ENCODE measurements at places on chromosomes 16 and 17. TPM values are rescaled to one million over a fixed set of nuclear protein-coding genes. Genes with fewer than 3 reads are reported as not detected.

MPP3 gene
- 21.2 TPM for total RNA-seq

DNA sequence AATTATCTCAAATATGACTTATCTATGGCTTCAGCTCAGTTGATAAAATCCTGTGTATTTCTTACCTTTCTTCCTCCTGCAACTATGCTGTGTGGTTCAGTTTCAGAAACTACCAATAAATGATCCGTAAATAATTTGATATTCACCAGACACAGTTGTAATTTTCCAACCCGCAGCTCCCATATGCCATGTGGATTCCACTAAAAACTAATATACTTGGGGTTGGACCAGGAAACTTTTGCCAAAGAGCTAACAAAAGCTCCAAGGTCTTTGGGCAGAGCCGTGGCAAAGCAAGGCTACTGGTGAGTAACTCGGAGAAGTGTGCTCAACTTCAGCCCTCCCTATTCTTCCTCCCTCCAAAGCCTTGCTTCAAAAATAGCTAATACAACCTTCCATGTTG lies 2.3 kb upstream of the CHST6 start:
- H3K27me3 ChIP-seq = no peaks in the 10 kb centered on the region
- no peak overlapping the region for H3K4me3 ChIP-seq
- peaks cover 12% of the 10 kb centered on the region for H3K4me1 ChIP-seq

SLC5A2 gene
- total RNA-seq = not detected

- H3K4me1 ChIP-seq = no peaks in the 10 kb centered on the region
- no peak overlapping the region for H3K27ac ChIP-seq
- no peak overlapping the region for H3K4me3 ChIP-seq
- no peak for DNase-seq
These were observed 40.8 kb upstream of the MEAK7 start for GRCh38 chr16:84545114-84545737.

DNA sequence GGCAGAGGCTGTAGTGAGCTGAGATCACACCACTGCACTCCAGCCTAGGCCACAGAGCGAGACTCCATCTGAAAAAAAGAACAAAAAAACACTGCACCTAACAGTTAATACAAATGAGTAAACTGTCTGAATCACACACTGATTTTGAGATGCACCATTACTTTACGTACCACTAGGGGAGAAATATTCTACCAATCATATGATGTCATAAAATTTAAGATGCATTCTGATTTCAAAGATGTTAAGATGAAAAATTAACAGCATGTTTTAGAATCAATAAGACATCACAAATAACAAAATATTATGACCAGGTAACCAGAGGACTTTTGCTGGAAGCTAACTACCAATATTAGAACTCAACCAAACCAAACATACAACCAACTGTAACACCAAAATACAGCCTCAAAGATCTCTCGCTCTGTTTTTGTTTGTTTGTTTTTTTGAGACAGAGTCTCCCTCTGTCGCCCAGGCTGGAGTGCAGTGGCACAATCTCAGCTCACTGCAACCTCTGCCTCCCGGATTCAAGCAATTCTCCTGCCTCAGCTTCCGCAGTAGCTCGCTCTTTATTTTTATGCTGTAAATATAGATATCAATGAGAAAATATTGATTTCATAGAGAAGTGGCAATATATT lies 31.6 kb downstream of the GLG1 start:
- no peak overlapping the region for H3K27ac ChIP-seq
- H3K36me3 ChIP-seq = no peaks in the 10 kb centered on the region
- no peaks in the 10 kb centered on the region for H3K4me1 ChIP-seq
- no peak for DNase-seq
- no peaks in the 10 kb centered on the region for H3K27me3 ChIP-seq

DNA sequence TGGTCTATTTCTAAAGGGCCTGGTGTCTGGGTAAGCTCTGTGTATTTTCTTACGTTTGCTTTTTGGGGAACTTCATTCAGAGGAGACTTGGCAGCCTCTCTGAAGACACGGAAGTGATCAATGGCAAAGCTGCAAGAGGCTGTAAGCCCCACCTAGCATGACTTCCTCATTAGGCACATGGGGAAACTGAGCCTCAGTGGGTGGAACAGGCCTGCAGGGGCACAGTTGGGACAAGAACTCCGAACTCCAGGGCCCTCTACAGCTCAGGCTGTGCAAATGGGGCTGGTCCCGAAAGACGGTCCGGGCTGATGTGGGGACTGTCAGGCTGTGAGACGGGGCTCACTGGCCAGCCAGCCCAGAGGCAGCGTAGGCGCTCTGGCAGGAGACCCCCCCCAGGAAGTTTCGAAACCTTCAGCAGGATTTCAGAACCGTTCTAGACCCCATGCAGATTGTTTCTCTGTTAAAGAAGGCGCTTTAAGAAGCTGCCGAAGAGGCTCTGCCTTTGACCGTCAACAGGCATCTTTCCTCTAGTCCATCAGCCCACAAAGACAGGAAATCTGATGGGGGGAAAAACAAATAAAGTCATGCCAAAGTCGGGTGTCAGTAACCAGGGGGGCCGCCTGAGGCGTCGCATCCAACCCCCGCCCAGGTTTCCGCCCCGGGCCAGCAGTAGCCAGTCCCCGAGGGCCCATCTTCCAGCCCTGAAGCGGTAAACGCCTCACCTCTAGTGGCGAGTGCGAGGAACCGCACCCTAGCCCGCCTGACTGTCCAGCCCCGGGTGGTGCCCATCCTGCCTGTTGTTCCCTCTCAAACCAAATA lies 79.8 kb upstream of the TBC1D3K start:
- H3K27ac ChIP-seq = no peak overlapping the region
- no peak overlapping the region for H3K4me3 ChIP-seq
- H3K36me3 ChIP-seq = no peaks in the 10 kb centered on the region
- no peaks in the 10 kb centered on the region for H3K4me1 ChIP-seq
- H3K27me3 ChIP-seq = no peaks in the 10 kb centered on the region

GRCh38 chr17:27157297-27157696 lies 136.6 kb upstream of the WSB1 start:
- H3K27ac ChIP-seq = no peak overlapping the region
- no peak overlapping the region for H3K4me3 ChIP-seq
- no peaks in the 10 kb centered on the region for H3K27me3 ChIP-seq
- no peaks in the 10 kb centered on the region for H3K36me3 ChIP-seq
- no peak for DNase-seq

GRCh38 chr17:55768936-55769624 lies 18.2 kb downstream of the PCTP start:
- no peak overlapping the region for H3K27ac ChIP-seq
- no peaks in the 10 kb centered on the region for H3K4me1 ChIP-seq
- no peak for DNase-seq
- H3K4me3 ChIP-seq = no peak overlapping the region
- H3K27me3 ChIP-seq = no peaks in the 10 kb centered on the region

DNA sequence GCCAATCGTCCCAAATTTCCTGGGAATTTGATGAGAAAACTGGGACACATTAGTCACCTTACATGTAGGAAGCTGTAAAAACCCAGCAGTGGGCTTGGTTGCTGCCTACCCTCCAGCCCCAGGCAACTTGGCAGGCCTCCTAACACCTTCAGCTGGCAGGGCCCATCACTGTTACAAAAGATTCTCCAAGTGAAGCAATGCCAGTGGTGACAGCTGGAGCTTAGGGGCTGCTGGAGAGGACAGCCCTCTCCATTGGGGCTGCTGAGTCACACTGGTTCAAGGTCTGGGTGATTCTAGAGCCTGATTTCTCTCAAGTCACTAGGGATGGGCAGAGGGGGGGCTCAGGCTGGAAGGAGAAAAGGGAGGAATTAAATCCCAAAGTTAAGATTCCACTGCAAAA lies 180.6 kb downstream of the COPRS start:
- DNase-seq = no peak
- no peak overlapping the region for H3K4me3 ChIP-seq
- H3K27ac ChIP-seq = no peak overlapping the region
- H3K4me1 ChIP-seq = no peaks in the 10 kb centered on the region

- peak; percentile 44 for DNase-seq
- no peaks in the 10 kb centered on the region for H3K27me3 ChIP-seq
- H3K4me1 ChIP-seq = peaks cover 6% of the 10 kb centered on the region
- peak overlapping the region; percentile 96 for H3K27ac ChIP-seq
- H3K4me3 ChIP-seq = peak overlapping the region; percentile 92
These were observed 970 bp downstream of the EPN2 start for GRCh38 chr17:19238167-19238505.

GRCh38 chr17:51475730-51476129 lies 215.4 kb downstream of the UTP18 start:
- no peaks in the 10 kb centered on the region for H3K27me3 ChIP-seq
- H3K36me3 ChIP-seq = no peaks in the 10 kb centered on the region
- no peaks in the 10 kb centered on the region for H3K4me1 ChIP-seq
- DNase-seq = no peak

DNA sequence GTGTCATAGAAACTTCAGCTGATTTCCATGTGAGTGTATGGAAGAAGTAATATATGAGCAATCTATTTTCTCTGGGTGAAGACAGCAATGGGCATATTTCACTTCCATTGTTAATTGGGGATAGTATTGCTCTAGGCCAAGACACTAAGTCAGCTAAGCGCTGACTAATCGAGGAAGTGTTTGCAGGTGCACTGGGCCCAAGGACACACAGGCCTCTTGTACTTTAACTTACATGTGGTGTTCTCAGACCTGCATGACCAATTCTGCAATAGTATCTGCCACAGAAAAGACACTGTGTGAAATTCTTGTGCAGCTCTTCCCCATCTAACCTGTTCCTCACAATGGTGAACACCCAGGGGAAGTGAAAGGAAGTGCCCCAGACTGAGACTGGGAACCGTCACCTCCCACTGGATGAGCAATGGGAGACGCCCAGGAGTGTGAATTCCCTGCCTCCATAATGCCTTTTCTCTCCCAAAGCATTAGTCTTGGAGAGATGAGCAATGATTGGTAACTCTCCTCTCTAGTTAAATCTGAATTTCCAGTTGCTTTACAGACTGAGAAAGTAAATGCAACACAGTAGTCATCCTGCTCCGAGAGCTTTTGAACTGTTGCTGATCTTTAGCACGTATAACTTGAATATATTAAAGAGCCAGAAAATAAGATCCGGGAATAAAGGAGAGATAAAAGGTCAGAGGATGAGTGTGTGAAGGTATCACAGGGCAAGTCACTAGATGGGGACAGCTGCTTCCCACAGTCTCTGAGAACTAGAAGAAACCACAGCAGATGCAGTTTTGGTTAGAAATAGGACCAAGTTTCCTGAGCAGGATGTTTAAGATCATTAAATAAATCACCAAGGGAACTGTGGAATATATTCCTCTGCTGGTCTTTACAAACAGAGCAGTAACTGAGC lies 82.6 kb downstream of the CDK5R1 start:
- no peaks in the 10 kb centered on the region for H3K36me3 ChIP-seq
- no peak overlapping the region for H3K27ac ChIP-seq
- no peak overlapping the region for H3K4me3 ChIP-seq
- no peaks in the 10 kb centered on the region for H3K4me1 ChIP-seq
- no peaks in the 10 kb centered on the region for H3K27me3 ChIP-seq

CTRB1 gene
- not detected for total RNA-seq

- H3K4me3 ChIP-seq = no peak overlapping the region
- peaks cover 16% of the 10 kb centered on the region for H3K27me3 ChIP-seq
- no peaks in the 10 kb centered on the region for H3K36me3 ChIP-seq
- peaks cover 14% of the 10 kb centered on the region for H3K4me1 ChIP-seq
- DNase-seq = no peak
These were observed 2.1 kb downstream of the P2RX5 start for GRCh38 chr17:3693829-3694231.

NTN3 gene
- total RNA-seq = 1.3 TPM

- peaks cover 24% of the 10 kb centered on the region for H3K4me1 ChIP-seq
- no peaks in the 10 kb centered on the region for H3K27me3 ChIP-seq
- H3K36me3 ChIP-seq = no peaks in the 10 kb centered on the region
These were observed 9.1 kb upstream of the BAHCC1 start for GRCh38 chr17:81386141-81386645.

All from uterus (tissue), 4 donors.